ENCODE measurements at places on chromosomes 5 and 9.

- no peak for DNase-seq
Measured at GRCh38 chr9:37889536-37889935, 14.4 kb downstream of the SLC25A51 start.

DNA sequence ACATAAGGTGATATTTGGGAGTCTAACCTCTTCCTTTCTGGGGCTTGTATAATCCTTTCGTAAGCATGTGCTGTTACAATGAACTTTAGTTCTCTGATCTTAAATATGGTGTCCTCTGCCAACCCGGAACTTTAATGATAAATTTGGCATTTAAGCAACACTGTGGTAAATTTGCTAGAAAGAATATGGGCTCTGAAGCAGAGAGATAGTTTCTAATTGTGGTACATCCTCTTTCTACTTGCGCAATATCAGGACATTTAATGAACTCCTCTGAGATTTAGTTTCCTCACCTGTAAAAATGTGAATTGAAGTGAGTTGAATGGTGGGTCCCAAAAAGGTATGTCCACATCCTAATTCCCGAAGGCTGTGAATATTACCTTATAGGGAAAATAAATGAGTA, 364.7 kb downstream of the CAAP1 start:
- DNase-seq: no peak

DNA sequence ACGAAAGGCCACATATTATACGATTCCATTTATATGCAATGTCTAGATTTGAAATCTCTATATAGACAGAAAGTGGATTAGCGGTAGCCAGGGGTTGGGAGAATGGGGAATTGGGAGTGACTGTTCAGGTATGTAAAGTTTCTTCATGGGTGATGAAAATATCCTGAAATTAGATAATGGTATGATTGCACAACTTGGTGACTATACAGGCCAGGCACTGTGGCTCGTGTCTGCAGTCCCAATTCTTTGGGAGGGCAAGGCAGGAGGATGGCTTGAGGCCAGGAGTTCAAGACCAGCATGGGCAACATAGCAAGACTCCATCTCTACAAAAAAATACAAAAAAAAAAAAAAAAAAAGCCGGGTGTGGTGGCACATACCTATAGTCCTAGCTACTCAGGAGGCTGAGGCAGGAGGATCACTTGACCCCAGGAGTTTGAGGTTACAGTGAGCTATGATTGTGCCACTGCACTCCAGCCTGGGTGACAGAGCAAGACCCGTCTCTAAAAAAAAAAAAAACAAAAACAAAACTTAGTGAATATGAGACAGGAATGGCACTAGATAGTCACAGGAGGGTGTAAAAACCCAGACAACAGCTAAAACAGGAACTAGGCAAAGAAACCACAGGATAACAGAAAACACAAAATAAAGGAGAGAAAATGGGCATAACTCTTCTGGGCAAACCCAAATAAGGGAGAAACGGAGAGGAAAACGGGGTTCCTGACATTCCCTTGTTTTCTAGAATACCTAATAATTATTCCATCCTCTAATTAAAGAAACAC, 72.1 kb upstream of the ZNF618 start:
- no peak for DNase-seq

GRCh38 chr9:69198521-69199220, 24.6 kb downstream of the TJP2 start:
- DNase-seq: no peak

- no peak for DNase-seq
Measured at GRCh38 chr5:103280967-103281366, 22.4 kb downstream of the MACIR start.

All from activated naive CD8-positive, alpha-beta T cell treated with anti-CD3 and anti-CD28 coated beads, Interleukin-2, amount 50 U/mL, for 16 hours (primary cell).